Vein endothelial cell (primary cell): ENCODE measurements at places on chromosomes 3 and 15. TPM values are rescaled to one million over a fixed set of nuclear protein-coding genes. Genes with fewer than 3 reads are reported as not detected.

The SYNPR gene
- not detected in 2 replicates for total RNA-seq

The CCDC9B gene
- total RNA-seq, result 15.2 and 15.7 TPM in 2 replicates

The ALG3 gene
- 30.5 and 40.5 TPM in 2 replicates for total RNA-seq

The ECE2 gene
- total RNA-seq, result not detected in 2 replicates

The NR2E3 gene
- 0.19 TPM in 1 of 2 replicates, not detected in the other for total RNA-seq

The COL6A6 gene
- under 0.01 TPM in 1 of 2 replicates, not detected in the other for total RNA-seq

The WDR72 gene
- total RNA-seq, result under 0.01 TPM in 1 of 2 replicates, not detected in the other

The XCR1 gene
- not detected in 2 replicates for total RNA-seq

The CCR8 gene
- not detected in 2 replicates for total RNA-seq

The BLOC1S6 gene
- total RNA-seq, result 61.1 and 72.9 TPM in 2 replicates

The LRRIQ4 gene
- total RNA-seq, result under 0.01 and 0.19 TPM in 2 replicates

The MAGI1 gene
- total RNA-seq, result 59.7 and 60.8 TPM in 2 replicates

The CYP11A1 gene
- total RNA-seq, result 0.10 TPM in 1 of 2 replicates, not detected in the other

The SELENOK gene
- total RNA-seq, result 9.6 and 14.4 TPM in 2 replicates

The CKMT1A gene
- not detected in 2 replicates for total RNA-seq

The DRD3 gene
- not detected in 2 replicates for total RNA-seq

The WNT5A gene
- 2.3 and 3.0 TPM in 2 replicates for total RNA-seq

The FAM174B gene
- 28.6 and 39.5 TPM in 2 replicates for total RNA-seq

The GRIP2 gene
- total RNA-seq, result not detected in 2 replicates

The TTLL13 gene
- total RNA-seq, result 0.38 TPM in 1 of 2 replicates, not detected in the other

The PLSCR2 gene
- not detected in 2 replicates for total RNA-seq

The PP2D1 gene
- not detected in 2 replicates for total RNA-seq

The WDR49 gene
- under 0.01 and 0.10 TPM in 2 replicates for total RNA-seq

The ACKR2 gene
- not detected in 2 replicates for total RNA-seq
